ENCODE measurements at places on chromosomes 1 and 21.
A peak's percentile ranks its signal among the peaks of the same experiment; 100 is the strongest.

DNA sequence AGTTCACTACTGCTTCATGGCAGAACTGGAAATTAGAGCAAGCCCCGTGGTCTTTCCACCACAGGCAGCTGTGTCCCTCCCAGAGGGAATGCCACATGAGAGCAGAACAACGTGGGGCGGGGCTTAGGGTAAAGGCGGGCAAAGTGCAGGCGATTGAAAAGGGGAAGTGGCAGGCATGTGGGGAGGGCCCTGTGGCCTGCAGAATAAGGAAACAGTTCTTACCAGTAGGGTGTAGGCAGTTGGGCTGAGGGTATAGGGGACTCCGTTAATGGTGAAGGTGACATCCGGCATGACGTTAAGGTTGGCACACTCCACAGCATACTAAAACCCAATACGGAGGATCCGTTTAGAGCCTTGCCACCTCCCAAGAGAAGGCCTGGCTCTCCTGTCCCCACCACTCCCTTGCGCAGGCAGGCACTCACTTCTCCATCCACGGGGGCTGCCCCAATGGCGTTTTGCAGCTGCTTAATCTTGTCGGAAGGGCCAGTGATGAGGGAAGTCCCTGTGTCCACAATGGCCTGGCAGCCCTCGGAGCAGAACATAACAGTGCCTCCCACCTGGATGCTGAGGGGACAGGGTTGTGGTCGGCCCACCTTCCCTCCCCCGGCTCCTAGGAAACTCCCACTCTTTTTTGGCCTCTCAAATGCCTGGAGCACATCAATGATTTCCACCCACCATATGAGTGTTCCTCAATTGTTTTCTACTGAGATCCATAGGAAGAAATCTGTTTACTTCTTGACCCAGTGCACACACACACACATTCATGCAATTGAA is 9.1 kb upstream of the RAB7B start:
- DNase-seq = peak; percentile 72

GRCh38 chr1:222127526-222128152 is 385.8 kb upstream of the DUSP10 start:
- no peak for DNase-seq

- DNase-seq = no peak
Observed at GRCh38 chr1:198174297-198174696, 17.5 kb downstream of the NEK7 start.

DNA sequence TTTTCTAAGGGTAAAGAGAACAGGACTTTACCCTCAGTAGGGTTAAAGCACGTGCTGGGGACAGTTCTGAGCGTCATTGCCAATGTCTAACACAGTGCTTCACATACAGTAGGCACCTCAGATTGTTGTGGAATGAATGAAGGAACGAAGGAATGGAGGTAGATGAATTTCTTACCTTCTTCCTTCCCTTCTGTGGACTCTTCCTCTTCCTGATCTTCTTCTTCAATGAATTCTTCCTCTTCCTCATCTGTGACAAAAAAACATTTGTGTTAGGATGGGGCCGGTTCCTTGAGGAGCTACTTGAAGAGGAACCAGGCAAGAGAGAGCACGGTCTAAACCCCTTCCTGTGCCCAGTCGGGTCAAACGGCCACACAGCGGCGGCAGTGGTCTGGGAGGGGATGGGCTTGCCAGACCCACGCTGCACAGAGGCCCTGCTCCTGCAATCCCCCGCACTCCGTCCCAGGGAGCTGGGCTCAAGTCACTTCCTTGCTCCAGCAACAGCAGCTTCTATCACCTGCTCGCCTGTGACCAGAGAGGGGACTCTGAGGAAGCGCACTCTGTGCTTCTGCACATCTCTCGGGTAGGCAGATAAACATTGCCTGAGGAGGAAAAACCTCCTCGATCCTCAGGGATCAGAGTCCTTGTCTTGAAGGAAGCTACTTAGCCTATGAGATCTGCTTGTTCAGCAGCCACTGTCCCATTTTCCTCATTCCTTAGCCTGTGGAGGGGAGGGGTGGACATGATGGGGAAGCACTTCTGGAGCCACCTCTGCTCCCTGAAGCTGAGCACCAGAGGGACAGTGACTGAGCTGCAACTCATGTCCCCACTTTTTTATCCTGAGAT is 8.0 kb upstream of the SLC30A2 start:
- no peak for DNase-seq

- DNase-seq = no peak
Observed at GRCh38 chr1:168362991-168363390, 82.3 kb downstream of the TBX19 start.

- DNase-seq = no peak
Observed at GRCh38 chr1:207328908-207329440, 7.5 kb downstream of the CD55 start.

GRCh38 chr1:81823082-81823481 is 22.3 kb downstream of the ADGRL2 start:
- DNase-seq = no peak

DNA sequence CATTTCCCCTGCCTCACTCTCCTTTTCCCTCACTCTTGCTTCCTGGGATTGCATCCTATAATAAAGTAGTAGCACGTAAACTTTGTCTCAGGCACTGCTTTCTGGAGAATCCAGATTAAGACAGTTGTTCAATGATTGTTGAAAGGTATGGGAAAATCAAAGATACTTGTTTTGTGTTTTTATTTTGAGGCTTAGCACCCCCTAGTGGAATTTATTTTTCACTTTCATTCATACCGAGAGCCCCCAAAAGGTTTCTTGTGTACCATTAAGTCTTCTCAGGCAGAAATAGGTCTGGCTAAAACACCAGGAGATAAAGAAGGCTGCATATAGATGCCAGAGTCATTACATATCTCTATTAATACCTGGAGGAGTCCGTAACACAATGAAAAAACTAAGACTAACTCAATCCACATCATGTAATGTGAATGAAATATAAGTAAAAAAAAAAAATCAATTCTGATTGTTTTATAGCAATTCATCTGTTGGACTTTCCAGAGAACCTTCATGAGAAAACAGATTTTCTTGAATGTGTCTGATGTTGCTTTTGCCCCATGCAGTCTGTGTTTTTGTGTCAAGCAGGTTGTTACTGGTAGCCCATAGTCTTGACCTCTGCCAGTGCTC is 103.5 kb downstream of the RPE65 start:
- no peak for DNase-seq

GRCh38 chr1:67261680-67262079 is 46.0 kb upstream of the IL12RB2 start:
- no peak for DNase-seq

DNA sequence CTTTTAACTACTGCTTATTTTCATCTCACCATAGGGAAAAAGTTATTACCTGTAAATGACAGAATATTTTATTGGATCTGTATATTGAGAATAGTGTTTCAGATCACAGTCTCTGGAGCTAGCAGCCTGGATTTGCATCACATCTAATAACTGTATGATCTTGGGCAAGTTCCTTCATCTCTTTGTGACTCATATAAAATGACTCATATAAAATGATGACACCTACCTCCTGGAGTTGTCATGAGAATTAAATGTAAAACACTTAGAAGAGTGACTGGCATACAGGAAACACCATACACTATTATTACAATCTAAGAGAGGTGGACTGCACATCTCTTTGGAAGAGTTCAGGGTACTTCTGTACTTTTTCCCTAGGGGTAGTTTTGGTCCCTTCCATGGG is 421.3 kb downstream of the NEGR1 start:
- DNase-seq = no peak

- DNase-seq = no peak
Observed at GRCh38 chr1:183810756-183811544, 6.0 kb downstream of the RGL1 start.

DNA sequence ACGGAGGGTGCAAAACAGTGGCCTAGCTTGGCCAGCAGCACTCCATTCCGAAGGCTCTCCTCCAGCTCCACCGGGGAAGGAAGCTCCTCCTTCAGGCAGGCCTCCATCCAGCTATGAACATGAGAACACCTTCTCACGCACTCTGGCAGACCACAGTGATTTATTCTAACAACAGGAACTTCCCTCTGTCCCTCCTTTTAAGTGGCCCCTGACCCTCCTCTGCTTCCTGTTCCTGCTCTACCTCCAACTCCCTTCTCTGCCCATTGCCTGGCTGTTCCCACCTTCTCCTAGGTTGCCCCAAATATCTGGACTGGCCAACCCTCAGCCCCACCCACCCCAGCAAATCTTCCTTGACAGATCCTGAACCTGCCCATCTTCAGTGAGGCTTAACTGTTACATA is 5.9 kb downstream of the IQGAP3 start:
- DNase-seq = no peak

GRCh38 chr1:225631021-225631663 is 21.8 kb downstream of the ENAH start:
- DNase-seq = no peak

DNA sequence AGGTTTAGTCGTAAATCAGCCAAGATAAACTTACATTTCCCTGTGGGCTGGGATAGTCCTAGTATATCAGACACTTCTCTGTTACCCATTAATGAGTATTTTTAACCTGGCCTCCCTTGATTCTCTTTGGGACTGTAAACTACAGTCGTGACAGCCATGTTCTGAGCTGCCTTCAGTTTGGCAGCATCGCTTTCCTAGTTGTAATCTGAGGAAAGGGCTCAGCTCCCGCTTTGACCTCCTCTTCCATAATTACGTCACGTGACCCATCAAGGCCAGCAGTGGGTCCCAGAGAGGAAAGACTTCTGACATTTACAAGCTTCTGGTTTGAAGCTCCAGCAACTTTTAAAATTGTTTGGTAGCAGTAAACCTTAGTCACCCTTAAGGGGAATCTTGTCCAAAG is 34.6 kb upstream of the MTR start:
- no peak for DNase-seq

- no peak for DNase-seq
Observed at GRCh38 chr1:220296981-220297380, 24.7 kb upstream of the RAB3GAP2 start.

- DNase-seq = no peak
Observed at GRCh38 chr1:234618737-234619049, 8.7 kb upstream of the IRF2BP2 start.

GRCh38 chr1:231357187-231357772 is 19.2 kb downstream of the SPRTN start:
- DNase-seq = no peak

GRCh38 chr1:54377040-54377691 is 29.0 kb downstream of the SSBP3 start:
- DNase-seq = no peak

DNA sequence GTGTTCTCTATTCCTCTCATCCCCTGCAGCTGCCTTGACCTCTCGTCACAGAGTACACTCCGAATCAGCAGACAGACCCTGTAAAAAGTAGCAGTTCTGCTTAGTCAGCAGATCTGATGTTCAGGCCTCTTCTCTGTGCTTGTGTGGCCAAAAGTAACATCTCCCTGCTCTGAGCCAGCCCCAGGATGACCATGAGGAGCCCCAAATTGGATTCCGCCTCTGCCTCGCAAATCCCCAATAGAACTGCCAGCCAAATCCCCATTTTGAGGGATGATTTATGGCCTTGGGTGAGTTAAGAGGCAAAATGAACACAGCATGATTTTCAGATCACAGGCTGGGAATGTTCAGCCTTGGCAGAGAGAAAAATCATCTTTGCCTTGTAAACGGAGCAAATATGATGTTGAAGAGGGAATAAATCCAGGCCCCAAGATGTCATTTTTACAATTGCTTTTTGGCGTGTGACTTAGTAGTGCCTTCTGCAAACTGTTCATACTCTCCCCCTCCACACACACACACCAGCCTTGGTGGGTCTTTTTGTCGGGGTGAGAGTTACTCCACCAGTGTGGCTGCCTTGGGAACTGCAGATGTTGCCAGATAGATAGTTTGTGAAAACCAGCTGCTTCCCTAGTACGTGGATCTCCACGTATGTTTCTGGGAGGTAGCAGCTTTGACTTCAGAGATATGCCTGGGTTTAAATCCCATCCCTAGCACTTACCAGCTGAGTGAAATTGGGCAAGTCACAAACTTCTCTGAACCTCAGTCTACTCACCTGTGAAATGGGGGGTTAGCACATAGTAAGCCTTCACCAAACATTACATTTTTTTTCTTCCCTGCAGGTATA is 77.8 kb downstream of the MAN1C1 start:
- DNase-seq = no peak

DNA sequence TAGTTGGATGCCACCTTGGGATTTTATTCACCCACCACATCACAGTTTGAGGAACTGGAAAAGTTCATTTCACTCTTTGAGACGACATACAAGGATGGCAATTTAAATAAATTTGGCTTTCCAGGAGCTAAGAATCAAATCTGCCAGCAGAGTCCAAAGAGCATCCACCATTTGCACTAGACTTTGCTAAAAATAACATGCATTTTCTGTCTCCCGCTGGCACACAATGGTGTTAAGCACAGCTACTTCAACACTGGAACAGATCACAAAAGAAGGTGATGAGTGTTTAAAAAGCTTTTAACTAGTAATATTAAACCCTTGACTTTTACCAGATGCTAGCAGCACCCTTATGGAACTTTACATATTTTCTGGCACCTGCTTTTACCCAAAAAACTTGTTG is 44.6 kb downstream of the MAEL start:
- DNase-seq = no peak

DNA sequence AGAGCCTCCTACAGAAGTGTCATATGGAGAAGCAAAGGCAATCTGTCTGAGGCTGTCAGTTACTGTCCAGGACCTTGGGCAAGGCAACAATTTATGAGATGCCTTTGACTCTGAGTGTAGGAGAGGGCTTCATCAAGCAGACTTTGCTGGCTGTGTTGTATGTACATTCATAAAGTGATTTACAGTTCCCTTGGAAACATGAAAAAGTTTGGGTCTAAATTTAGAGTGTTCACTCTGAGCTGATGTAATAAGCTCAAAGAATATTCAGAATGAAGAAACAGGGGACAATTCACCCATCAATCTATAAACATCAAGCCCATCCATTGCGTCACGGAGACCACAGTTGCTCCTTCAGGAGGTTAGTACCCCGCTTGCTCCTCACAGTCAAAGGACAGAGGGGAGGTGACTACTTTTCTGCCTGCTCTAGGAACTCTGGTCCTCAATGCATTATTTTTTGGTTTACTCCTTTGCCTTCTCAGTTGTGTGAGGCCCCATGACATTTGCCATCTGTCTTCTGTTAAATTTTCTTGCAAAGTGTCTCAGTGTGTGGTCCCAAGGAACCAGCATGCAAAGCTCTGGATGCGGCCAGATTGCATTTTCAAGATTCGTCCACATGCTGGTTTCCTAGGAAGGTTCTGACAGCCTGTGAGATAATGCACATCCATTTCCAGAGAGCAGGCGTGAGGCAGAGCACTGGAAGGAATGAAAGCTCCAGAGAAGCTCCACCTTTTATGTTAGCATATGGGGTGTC is 241.1 kb upstream of the KIAA0040 start:
- no peak for DNase-seq

- no peak for DNase-seq
Observed at GRCh38 chr1:38680801-38681510, 178.6 kb downstream of the RRAGC start.

All from globus pallidus (tissue), 1 donor.